A549 treated with ZK216348 at 1 μM for 4 hours (cell line): ENCODE measurements at places on chromosomes 5 and 9. TPM values are rescaled to one million over a fixed set of nuclear protein-coding genes. Genes with fewer than 3 reads are reported as not detected.

LVRN gene
- total RNA-seq: 0.05 to 0.22 TPM in 2 of 5 replicates, not detected in the others

LMAN2 gene
- total RNA-seq: 160 to 242 TPM (median 196 TPM) in 5 replicates

MIER3 gene
- total RNA-seq: 9.3 to 14.4 TPM (median 12.3 TPM) in 5 replicates

CXCL14 gene
- total RNA-seq: 0.14 to 0.15 TPM (median 0.14 TPM) in 3 of 5 replicates, not detected in the others

FAM240B gene
- not detected in 5 replicates for total RNA-seq

CA9 gene
- 3.0 to 7.1 TPM (median 6.1 TPM) in 5 replicates for total RNA-seq

NUP188 gene
- total RNA-seq: 27.7 to 46.1 TPM (median 42.7 TPM) in 5 replicates

GAPT gene
- total RNA-seq: not detected in 5 replicates

CCNI2 gene
- 0.06 to 0.09 TPM in 2 of 5 replicates, not detected in the others for total RNA-seq

FOXD4L6 gene
- total RNA-seq: not detected in 5 replicates

IQGAP2 gene
- total RNA-seq: 0.95 to 2.7 TPM (median 1.7 TPM) in 5 replicates

STK32A gene
- 0.20 to 0.74 TPM (median 0.29 TPM) in 5 replicates for total RNA-seq

PIGO gene
- total RNA-seq: 31.6 to 55.7 TPM (median 52.3 TPM) in 5 replicates

PDLIM4 gene
- total RNA-seq: 0.47 to 1.2 TPM (median 0.63 TPM) in 5 replicates

AMBP gene
- 6.1 to 9.0 TPM (median 6.5 TPM) in 5 replicates for total RNA-seq

PCDHGC4 gene
- total RNA-seq: not detected in 5 replicates

HAVCR2 gene
- 0.20 to 0.70 TPM (median 0.41 TPM) in 5 replicates for total RNA-seq

PKD2L2 gene
- total RNA-seq: not detected in 5 replicates

GRXCR2 gene
- total RNA-seq: not detected in 5 replicates

GKAP1 gene
- total RNA-seq: 4.0 to 7.5 TPM (median 5.8 TPM) in 5 replicates

CNTFR gene
- total RNA-seq: 0.08 to 0.20 TPM (median 0.09 TPM) in 3 of 5 replicates, not detected in the others

FAM200C gene
- total RNA-seq: 1.8 to 2.3 TPM (median 2.1 TPM) in 5 replicates

PCDHB15 gene
- 0.09 to 0.14 TPM in 2 of 5 replicates, not detected in the others for total RNA-seq

PFN3 gene
- not detected in 5 replicates for total RNA-seq
